Liver (tissue), 10 donors: ENCODE measurements at places on chromosomes 11 and 22.
A peak's percentile ranks its signal among the peaks of the same experiment; 100 is the strongest.

GRCh38 chr22:17319546-17319945 lies 49.7 kb upstream of the CECR2 start:
- no peak for DNase-seq

GRCh38 chr11:118908901-118909618 lies 16.7 kb downstream of the BCL9L start:
- DNase-seq = no peak

DNA sequence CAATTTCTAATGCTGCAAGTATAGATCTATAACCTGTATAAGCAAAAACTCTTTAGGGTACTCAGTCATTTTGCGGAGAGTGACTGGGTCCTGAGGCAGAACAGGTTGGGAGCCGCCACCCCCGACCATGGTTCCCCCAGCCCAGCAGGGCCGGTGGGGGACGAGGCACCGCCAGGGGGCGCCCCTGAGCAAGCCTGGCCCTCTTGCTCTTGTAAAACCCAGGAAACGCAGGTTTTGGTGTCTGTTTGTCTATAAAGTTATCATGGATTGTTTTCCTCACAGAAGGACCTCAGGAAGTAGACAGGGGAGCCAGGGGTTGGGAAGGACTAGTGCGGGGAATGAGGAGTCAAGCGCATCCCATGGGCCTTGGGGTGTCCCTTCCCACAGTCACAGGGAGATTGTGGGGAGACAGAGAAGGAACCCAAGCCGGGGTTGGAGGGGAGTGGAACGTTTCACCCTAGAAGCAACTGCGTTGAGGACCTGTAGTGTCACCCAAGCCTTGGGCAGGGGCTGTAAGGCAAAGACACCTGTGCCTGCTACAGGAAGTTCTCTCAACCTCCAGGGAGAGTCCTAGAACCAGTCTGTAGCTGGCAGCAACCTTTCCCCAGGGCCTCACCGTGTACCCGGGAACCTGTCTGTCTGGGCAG lies 26.4 kb downstream of the KCTD17 start:
- peak; percentile 83 for DNase-seq

GRCh38 chr11:118651820-118652219 lies 27.6 kb downstream of the TREH start:
- DNase-seq = no peak

DNA sequence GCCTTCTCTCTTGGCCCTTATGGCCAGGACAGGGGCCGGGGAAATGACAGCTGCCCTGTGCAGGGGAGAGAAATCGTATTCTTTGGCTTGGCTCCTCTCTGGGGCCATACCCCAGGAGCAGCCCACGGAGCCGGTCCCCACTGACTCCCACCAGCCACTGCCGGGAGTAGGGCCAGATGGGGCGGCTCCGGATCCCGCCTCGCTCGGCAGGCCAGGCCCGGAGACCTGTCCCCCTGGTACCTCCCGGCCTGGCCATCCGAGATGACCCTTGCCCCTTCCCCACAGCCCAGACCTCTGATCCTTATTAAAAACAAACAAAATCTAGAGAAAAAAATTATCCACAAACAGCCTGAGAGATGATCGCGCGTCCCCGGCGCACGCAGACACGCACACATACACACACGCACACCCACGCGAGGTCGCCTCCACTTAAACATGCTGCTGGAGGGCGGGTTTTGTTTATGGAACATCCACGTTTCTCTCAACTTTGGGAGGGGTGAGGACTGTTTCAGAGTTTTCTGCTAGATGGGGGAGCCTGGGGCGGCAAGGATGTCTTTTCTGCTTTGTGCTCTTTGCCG lies 59.1 kb downstream of the IGLL1 start:
- DNase-seq = peak; percentile 49

GRCh38 chr11:46686886-46687795 lies 13.3 kb downstream of the ARHGAP1 start:
- DNase-seq = no peak
